CD4-positive, alpha-beta T cell treated with Interleukin-4 for 4 hours (primary cell): ENCODE measurements at places on chromosomes 4 and X.

DNA sequence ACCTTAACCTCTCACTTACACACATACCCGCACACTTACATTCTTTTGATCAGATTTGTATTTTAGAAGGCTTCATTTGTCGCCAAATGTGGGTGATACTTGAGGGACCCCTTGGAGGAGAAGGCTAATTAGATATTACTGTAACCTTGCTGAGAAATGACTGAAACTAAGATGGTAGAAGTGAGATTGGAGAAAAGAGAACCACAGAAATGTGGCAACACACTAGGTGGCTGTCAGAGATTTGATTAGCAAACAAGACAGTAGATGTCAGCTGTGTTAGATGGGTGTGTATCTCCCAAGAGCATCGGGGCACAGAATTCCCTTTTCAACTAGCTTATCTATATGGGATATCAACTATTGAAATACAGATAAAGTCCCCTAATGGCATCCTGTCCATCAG, 149.3 kb upstream of the FABP2 start:
- no peak for DNase-seq

DNA sequence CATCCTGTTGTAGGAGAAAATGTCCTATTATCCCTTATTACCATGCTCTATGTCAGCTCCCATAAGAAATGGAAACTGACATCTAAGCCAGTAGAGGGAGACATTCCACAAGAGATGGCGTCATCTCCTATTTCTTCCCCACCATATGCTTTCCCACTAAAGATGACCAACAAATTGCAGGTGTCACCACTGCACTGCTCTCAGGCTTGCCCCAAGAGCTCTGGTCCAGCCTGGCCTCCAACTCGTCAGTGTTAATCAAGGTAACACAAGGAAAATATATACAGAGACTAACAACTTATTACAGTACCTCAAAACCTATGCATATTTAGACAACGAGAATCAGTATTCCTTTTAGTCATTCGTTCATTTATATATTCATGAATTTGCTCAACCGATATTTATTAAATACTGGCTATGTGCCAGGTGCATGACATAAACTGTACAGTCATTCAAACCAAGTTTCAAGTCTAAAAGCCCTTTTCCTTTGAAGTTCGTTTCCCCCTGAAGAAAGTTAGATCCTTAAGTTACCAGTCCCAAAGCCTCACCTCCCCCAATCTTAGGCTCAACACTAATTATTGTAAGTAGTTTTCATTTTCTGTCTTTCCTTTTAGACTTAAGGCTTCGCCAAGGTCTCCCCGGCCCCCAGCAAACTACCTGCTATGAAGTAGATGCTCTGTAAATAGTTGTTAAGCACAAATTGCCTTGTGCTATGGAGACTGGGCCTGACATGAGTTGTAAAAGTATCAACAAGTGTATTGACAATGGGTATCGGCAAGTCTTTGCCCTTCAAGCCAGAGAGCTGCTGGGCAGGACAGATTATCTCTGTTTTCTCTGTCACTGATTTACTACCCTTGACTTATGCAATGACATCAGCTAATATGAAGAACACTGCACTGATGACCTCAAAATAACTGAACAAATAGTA, 3.1 kb upstream of the FGB start:
- peak; percentile 12 for DNase-seq

GRCh38 chr4:112973750-112974251, 75.7 kb upstream of the ANK2 start:
- no peak for DNase-seq

DNA sequence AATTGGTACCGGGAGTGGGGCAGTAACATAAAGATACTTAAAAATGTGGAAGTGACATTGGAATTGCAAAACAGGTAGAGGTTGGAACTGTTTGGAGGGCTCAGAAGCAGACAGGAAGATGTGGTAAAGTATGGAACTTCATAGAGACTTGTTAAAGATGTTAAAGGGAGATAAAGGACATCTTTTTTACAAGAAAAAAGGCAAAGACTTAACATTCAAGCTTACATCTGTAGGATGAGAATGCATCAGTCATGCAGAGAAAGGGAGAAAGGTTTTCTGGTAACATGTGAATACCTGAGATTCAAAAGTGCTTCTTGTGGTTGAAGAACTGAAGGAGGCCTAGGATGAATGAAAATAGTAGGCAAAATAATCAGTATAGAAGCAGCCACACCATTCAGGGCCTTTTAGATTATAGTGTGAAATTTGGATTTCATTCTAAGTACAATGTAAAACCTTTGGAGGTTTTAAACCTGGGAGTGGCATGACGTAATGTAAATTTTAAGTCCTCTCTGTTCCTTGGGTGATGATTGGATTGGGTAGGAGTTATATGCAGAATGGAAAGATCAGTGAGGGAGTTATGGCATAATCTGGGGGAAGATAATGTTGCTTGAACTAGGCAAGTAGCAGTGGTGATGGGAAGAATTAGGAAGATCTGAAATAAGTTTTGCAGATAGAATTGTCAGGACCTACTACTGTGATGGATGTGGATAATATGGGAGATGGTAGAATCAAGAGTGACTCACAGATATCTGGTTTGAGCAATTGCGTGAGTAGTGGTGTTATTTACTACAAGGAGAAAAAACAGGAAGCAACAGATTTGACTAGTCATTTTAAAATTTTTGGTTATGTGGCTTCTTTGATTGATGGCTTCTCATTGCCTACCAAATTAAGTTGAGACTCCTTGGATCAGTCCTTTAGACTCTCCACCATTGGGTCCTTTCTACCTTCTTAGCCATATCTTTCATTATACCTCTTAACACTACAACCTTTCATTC, 138.7 kb downstream of the VSIG4 start:
- no peak for DNase-seq

- no peak for DNase-seq
These were observed 167.6 kb downstream of the GC start for GRCh38 chr4:71616168-71616811.

DNA sequence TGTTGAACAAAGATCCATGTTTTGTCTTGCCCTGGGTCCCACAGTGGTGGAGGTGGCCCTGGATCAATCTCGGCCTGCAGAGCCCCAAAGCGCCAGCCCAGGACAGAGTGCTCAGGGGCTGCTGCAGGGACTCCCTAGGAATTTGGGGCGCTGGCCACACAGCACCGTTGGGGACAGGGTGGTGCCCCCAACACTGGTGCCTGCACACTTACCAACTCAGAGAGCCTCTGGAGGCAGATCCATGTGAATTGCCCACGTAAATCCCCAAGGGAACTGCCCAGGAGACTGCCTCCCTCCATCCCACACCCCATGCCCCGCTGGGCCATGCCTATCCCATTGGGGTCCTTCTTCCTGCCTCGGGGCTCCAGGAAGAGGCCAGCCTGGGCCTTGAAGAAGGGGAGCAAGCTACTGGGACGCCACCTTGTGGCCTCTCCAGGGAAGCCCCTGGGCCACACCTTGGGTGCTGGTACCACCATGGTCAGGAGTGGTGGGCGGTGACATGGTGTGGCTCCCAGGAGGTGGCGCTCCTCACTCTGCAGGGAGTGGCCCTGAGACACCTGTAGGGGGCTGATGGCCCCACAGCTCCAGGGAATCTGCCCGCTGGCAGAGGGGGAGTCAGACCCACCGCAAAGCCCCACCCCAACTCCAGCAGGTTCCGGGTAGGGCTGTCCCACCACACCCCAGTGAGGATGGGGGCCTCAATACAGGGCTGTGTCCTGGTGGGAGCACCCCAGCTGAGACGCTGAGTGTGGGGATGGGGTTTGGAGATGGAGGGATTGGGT, 22.8 kb downstream of the CFAP99 start:
- peak; percentile 65 for DNase-seq

DNA sequence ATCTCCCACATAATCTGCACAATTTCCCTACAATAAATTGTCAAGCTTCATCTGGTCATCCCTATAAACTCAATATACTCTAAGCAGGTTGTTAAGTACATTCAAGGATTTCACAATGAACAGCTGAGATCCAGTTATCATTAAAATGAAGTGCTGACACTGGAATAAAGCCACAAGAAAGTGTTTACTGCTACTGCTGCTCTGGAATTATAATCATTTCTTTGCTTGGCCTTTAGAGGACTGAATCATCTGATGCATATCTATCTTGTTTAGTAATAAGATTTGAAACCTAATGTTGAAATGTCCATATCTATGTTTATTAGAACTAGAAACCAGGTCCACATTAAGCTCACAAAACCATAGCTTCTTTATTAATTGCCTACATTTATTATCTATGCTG, 338.6 kb upstream of the ZFP42 start:
- DNase-seq = no peak

DNA sequence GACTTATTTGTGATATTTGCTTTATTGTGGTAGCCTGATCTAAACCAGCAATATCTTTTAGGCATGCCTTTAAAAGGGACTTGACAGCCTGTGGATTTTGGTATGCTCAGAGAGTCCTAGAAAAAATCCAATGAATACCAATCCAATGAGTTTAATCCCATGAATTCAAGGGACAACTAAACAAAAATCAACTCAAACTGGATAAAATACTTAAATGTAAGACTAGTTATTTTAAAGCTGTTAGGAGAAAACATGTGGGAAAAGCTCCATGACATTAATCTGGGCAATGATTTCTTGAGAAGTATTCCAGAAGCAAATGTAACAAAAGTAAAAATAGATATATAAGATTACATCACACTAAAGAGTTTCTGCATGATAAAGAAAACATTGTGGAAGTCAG, 711.5 kb upstream of the PITX2 start:
- DNase-seq = no peak

GRCh38 chr4:7244331-7244665, 52.0 kb downstream of the SORCS2 start:
- no peak for DNase-seq

DNA sequence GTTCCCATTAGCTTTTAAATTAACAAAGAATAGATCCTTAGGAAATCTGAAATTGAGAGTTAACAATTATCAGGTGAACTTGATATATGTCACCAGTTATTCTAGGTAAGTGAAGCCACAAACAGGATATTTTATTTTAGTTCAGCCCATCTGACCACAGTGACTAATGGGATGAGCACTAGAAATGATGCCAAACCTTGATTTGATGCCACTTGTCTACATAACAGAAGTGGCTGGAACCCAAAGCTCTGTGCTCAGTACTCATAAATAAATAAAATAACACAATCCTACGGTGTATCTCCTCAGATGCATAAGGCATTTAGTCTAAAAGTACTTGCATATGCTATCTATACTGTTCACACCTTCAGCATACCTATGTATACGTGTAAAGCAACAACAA, 12.2 kb downstream of the SLITRK4 start:
- no peak for DNase-seq

GRCh38 chr4:53596901-53597300, 5.6 kb upstream of the LNX1 start:
- no peak for DNase-seq

- peak; percentile 8 for DNase-seq
These were observed 1.2 kb downstream of the PRPS1 start for GRCh38 chrX:107629540-107629909.

GRCh38 chr4:169723207-169723965, 34.4 kb downstream of the HPF1 start:
- peak; percentile 14 for DNase-seq

- no peak for DNase-seq
These were observed 337.7 kb upstream of the CTSO start for GRCh38 chr4:156291317-156291716.

DNA sequence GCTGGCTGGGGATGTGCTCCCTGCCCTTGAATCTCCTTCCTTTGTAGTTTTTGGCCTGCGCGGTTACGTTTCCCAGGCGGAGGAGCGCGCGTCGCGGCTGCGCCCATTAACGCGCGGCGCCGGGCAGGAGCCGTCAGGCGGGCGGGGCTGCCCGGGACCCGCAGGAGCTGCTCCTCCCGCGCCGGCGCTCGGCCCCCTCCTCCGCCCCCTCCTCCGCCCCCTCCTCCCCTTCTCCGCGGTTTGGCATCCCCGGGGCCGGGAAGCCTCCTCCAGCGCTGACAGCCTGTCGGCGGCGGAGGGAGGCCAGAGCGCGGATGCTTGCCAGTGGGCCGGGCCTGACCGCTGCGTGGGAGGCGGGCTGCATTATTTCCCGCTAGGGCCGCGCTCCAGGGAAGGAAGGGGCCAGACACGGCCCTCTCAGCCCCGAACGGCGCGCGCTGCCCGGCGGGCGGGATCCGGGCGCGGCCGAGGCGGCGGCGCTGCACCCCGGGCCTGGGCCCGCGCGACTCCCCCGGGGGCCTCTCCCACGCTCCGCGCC, at the start of gene DCLK2:
DCLK2 (plus strand) TSS at position 405 of the 538 bp plus-strand sequence. CDS start 583 bp downstream, outside the sequence.
- DNase-seq = no peak

GRCh38 chrX:64885850-64886249, 90.4 kb downstream of the ZC4H2 start:
- DNase-seq = no peak

GRCh38 chrX:79369871-79370270, 2.7 kb upstream of the ITM2A start:
- no peak for DNase-seq

DNA sequence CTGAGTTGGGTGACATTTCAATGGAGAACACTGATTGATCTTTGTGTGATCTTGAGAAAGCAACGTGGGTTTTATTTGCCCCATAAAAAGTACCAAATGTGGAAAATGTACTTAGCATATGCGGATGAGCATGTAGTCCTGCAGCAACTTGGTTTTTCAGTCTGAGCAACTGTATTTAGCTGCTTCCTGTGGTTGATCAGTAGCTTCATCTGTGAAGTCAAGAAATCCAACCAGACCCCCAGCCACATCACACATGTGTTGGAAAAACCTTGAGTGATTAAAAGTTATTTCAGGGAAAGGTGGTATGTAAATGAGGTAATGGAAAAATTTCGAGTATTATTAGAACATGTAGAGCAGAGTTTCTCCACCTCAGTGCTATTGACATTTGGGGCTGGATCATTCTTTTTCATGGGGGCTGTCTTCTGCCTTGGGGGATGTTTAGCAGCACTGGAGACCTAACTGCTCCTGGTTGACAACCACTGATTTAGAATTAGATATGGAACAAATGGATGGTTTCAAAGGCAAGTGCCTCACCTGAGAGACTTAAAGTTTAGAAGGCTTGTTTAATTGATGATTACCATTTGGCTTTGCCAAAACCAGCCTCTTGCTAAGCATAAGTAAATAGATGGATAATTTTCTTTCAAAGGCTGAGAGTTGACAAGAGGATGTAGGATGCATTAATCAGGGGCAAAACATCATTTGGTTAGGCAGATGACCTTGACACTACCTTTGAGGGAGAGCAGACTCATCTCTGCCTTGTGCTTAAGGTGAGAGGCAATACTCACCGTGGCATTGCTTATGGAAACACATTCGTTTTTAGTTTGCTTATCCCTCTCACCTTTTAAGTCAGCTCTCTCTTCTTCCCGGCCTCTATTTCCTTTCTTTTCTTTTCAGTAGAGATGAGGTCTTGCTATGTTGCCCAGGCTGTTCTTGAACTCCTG, 193.0 kb upstream of the RPS6KA3 start:
- no peak for DNase-seq

- DNase-seq = no peak
These were observed 508.8 kb downstream of the ANKRD50 start for GRCh38 chr4:124203613-124204238.

GRCh38 chrX:39550795-39551361, 546.9 kb downstream of the BCOR start:
- DNase-seq = no peak

DNA sequence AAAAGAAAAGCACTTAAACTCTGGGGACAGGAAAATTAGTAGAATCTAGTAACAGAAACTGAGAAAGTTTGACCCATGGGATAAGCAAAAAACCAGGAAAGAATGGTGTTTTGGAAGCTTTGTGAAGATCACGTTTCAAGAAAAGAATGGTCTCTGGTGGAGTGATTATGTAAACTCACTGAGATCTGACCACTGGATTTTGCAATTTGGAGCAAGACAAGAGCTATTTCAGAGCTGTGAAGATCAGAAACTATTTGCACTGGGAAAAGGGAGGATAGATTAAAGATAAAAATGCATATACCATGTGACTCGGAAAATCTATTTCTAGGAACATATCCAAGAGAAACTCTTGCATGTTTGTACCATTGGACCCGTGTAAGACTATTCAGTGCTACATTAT, 4.3 kb downstream of the TMPRSS11D start:
- DNase-seq = no peak
